Right renal cortex interstitium (tissue), 3 donors: ENCODE measurements at places on chromosomes 4 and X.
A peak's percentile ranks its signal among the peaks of the same experiment; 100 is the strongest.

DNA sequence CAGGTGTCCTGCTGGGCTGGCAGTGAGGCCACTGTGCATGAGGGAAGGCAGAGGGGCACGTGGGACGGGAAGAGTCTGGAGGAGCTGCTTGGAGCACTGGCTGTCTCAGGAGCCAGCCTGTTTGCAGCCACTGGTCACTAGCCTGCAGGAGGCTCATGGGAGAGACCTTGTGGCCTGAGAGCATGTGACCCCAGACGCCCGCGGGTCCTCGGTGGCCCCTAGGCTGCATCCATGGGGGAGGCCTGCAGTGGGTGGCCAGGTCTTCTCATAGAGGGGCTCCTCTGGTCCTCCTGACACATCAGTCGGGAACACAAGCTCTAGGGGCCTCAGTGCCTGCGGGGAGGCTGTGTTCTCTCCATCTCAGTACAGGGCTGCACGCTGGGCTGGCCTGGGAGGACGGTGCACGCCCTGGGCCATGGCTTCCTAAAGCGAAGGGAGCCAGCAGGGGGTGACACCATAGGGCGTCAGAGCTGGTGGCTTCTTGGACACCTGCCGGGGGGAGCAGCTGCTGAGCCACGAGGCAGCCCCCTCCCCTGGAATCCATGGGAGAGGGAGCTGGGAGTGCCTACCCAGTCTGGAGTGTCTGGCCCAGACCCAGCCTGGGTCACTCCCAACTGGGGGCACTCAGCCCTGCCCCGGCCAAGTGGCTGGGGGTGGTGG, 12.3 kb downstream of the NAT8L start:
- no peak for DNase-seq

DNA sequence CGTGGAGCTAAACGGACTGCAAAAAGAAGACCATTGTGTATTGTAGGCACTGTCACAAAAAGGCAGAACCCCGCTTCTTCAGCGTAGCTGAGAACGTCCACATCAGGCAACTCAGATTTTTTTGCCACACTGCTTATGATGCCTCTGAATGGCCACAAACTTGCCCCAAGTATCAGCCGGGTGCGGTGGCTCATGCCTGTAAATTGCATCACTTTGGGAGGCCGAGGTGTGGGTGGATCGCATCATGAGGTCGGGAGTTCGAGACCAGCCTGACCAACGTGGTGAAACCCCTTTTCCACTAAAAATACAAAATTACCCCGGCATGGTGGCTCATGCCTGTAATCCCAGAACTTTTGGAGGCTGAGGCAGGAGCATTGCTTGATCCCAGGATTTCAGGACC, 14.9 kb upstream of the IL3RA start:
- DNase-seq: no peak

- DNase-seq: no peak
These were observed 194.8 kb downstream of the KIT start for GRCh38 chr4:54852602-54853001.

DNA sequence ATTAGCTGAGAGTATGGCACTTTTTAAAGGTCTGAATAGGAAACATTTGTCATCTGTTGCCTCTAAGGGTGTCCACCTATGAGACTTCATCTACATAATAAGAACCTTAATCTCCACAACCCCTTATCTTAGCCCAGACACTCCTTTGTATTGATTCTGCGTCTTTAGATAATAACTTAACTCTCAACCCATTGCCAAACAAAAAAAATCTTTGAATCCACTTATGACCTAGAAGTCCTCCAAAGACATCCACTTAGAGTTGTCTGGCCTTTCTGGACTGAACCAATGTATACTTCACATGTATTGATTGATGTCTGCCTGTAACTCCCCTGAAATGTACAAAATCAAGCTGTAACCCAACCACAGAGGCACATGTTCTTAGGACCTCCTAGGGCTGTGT, 66.0 kb upstream of the CHRNA9 start:
- no peak for DNase-seq

DNA sequence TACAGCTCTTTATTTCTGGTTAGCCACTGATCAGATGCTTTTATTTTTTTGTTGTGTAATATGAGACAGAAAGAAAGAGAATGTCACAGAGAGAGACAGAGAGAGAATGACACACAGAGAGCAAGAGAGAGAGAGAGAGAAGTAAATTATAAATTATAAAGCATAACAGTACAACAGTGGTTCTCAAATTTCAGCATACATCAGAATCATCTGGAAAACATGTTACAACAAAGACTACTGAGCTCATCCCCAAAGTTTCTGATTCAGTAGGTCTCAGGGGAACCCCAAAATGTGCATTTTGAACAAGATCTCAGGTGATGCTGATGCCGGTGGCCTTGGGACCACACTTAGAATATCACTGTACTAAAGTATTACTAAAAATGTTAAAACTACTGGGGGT, 245.8 kb upstream of the DIAPH2 start:
- no peak for DNase-seq

DNA sequence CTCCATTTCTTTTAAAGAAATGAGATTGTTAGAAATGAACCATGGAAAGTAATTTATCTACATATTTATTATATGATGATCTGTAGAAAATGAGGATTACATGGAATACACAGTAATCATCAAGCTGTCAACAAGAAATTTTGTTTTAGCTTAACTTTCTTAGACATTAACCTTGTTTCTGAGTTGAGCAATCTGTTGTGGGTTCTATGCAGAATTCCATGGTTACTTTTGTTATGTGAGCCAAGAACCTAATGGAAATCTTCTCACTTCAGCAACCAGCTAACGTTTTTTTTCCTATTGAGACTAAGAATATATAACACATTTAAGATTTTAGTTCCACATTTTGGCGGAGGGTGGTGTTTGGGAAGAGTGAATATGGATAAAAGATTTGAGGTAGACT, 136.1 kb upstream of the SLC4A4 start:
- no peak for DNase-seq

GRCh38 chr4:528835-529234, 29.8 kb downstream of the PIGG start:
- no peak for DNase-seq

GRCh38 chr4:153531976-153532626, 65.9 kb downstream of the TMEM131L start:
- no peak for DNase-seq

- DNase-seq: peak; percentile 40
These were observed 33.5 kb upstream of the RASSF6 start for GRCh38 chr4:73653695-73654106.

DNA sequence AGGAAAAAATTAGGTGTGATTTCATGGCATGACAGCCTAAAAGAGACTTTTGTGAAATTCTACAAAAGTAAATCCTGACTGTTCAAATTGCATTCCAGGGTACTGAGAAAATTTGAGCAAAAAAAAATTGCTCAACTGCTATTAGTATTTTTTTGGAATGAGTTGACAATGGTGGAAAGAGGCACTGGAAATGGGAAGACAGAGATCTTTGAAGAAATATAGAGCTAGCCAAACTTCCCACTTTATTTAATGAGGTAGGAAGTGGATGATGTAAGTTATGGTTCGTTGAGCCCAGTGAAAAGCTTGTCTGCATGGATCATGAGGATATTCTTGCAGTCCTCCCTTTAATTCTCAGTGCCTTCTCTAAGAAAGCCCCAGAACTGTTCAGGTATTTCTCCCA, 183.8 kb downstream of the PTTG2 start:
- no peak for DNase-seq

- DNase-seq: no peak
These were observed 149.2 kb downstream of the TBL1X start for GRCh38 chrX:9614016-9614415.

GRCh38 chr4:76630741-76631140, 195.7 kb downstream of the SHROOM3 start:
- DNase-seq: no peak

- no peak for DNase-seq
These were observed 39.3 kb upstream of the SLC25A43 start for GRCh38 chrX:119359618-119360382.
